Smooth muscle cell of trachea (primary cell): ENCODE measurements at places on chromosomes 16 and 17. TPM values are rescaled to one million over a fixed set of nuclear protein-coding genes. Genes with fewer than 3 reads are reported as not detected.

The ARHGAP44 gene
- total RNA-seq = 1.2 TPM in 2 replicates

The CD7 gene
- 0.66 and 1.3 TPM in 2 replicates for total RNA-seq

The SEZ6L2 gene
- total RNA-seq = 4.1 and 21.5 TPM in 2 replicates

The ITGA2B gene
- total RNA-seq = 0.15 and 0.66 TPM in 2 replicates

The KRT25 gene
- not detected in 2 replicates for total RNA-seq

The MYCBPAP gene
- 1.5 and 2.8 TPM in 2 replicates for total RNA-seq

The EVPLL gene
- not detected in 2 replicates for total RNA-seq

The ATP1B2 gene
- 0.17 TPM in 1 of 2 replicates, not detected in the other for total RNA-seq

The KRT32 gene
- total RNA-seq = not detected in 2 replicates

The NECAB2 gene
- under 0.01 and 0.83 TPM in 2 replicates for total RNA-seq

The PNMT gene
- total RNA-seq = 0.17 TPM in 1 of 2 replicates, not detected in the other

The ATP2C2 gene
- not detected in 2 replicates for total RNA-seq

The LGALS9C gene
- not detected in 2 replicates for total RNA-seq

The GSG1L2 gene
- total RNA-seq = not detected in 2 replicates

The FOXL1 gene
- total RNA-seq = 27.1 and 27.3 TPM in 2 replicates

The G6PC1 gene
- not detected in 2 replicates for total RNA-seq

The DOC2B gene
- total RNA-seq = not detected in 2 replicates

The KRT33B gene
- total RNA-seq = not detected in 2 replicates

The CHST4 gene
- total RNA-seq = not detected in 2 replicates

The SLFN11 gene
- total RNA-seq = 70.8 and 90.3 TPM in 2 replicates

The KCNAB3 gene
- total RNA-seq = 0.33 and 0.44 TPM in 2 replicates

The KRT40 gene
- total RNA-seq = not detected in 2 replicates

The SLC16A5 gene
- total RNA-seq = 9.2 and 27.8 TPM in 2 replicates

The GPRC5B gene
- total RNA-seq = 4.4 and 23.3 TPM in 2 replicates

The GDPD3 gene
- 1.6 and 2.6 TPM in 2 replicates for total RNA-seq

The KIF22 gene
- total RNA-seq = 7.3 and 78.8 TPM in 2 replicates

The SPN gene
- not detected in 2 replicates for total RNA-seq

The SETD6 gene
- 8.4 and 9.0 TPM in 2 replicates for total RNA-seq

The KRT34 gene
- 0.17 TPM in 1 of 2 replicates, not detected in the other for total RNA-seq

The CDIP1 gene
- total RNA-seq = 9.0 and 24.6 TPM in 2 replicates

The ULK2 gene
- total RNA-seq = 18.9 and 37.9 TPM in 2 replicates

The TNS4 gene
- total RNA-seq = under 0.01 TPM in 1 of 2 replicates, not detected in the other

The MED31 gene
- 3.0 and 9.5 TPM in 2 replicates for total RNA-seq

The ZNF597 gene
- 1.3 and 2.0 TPM in 2 replicates for total RNA-seq

The KRT24 gene
- not detected in 2 replicates for total RNA-seq

The KRT36 gene
- total RNA-seq = not detected in 2 replicates

The MRPL38 gene
- 40.3 and 42.3 TPM in 2 replicates for total RNA-seq

The ARHGAP23 gene
- total RNA-seq = 46.0 and 67.8 TPM in 2 replicates

The ARHGDIG gene
- total RNA-seq = 0.73 and 0.99 TPM in 2 replicates

The SEPHS2 gene
- total RNA-seq = 14.0 and 14.7 TPM in 2 replicates

The SERPINF2 gene
- total RNA-seq = 0.33 TPM in 1 of 2 replicates, not detected in the other

The TBX6 gene
- under 0.01 and 0.33 TPM in 2 replicates for total RNA-seq

The GSG1L gene
- total RNA-seq = not detected in 2 replicates

The HYDIN gene
- total RNA-seq = 0.15 and 1.8 TPM in 2 replicates

The P2RX5 gene
- total RNA-seq = 0.87 and 4.1 TPM in 2 replicates

The RANBP10 gene
- total RNA-seq = 4.9 and 7.8 TPM in 2 replicates
